ENCODE measurements at places on chromosomes 12 and 14.

GRCh38 chr12:12606781-12607589 is 4.7 kb upstream of the CREBL2 start:
- DNase-seq: peak; percentile 34

- peak; percentile 38 for DNase-seq
These were observed 235.2 kb downstream of the PCNX1 start for GRCh38 chr14:71142375-71143038.

- DNase-seq: no peak
These were observed 100.5 kb downstream of the AEBP2 start for GRCh38 chr12:19539836-19540235.

GRCh38 chr14:38723959-38724358 is 379.1 kb downstream of the SEC23A start:
- DNase-seq: no peak

GRCh38 chr12:48998497-48999353 is 450 bp downstream of the DDN start:
- peak; percentile 74 for DNase-seq

DNA sequence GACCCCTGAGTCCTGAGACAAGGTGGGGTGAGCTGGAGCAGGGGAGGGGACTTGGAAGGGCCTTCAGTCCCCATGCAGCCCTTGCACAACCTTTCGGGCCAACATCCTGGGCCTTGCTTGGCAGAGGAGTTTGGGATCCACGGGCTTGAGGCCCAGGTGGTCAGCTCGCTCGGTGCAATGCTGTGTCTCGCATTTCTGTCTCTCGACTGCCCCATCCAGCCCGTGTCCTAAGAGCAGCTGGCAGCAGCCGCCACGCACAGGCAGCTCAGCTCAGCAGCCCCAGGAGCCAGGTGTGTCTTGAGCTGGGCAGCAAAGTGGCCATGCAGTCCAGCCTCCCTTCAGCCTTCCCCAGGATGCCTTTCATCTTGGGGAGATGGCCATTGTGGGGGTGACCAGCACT is 10.8 kb downstream of the PACS2 start:
- no peak for DNase-seq

GRCh38 chr14:66009089-66009488 is 477.1 kb upstream of the CCDC196 start:
- no peak for DNase-seq

GRCh38 chr12:95996034-95996658 is at the start of gene HAL:
Gene HAL, minus strand, starts transcription at chr12:95996344. Its CDS starts 434 bp downstream, at chr12:95995910.
- DNase-seq: no peak

- DNase-seq: no peak
These were observed 825 bp downstream of the DHH start for GRCh38 chr12:49093792-49094159.

DNA sequence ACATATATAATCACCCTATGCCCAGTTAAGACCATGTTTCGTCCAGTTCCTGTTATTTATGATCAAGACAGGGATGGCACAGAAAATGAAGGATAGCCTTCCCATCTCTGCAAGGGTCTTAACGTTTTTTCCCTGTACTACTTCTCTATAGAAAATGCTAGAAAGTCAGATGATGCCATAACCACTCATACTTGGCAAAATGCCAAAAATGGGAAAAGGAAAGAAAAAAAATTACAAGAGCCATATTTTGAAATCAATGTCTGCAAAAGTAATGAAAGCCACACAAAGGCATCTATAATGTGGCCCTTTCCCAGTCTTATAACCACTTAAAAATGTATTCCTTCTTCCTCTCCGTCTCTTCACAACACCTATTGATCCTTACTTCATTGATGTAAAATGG is 1.8 kb upstream of the MYL6B start:
- peak; percentile 23 for DNase-seq

GRCh38 chr14:51160871-51161270 is 66.0 kb upstream of the TRIM9 start:
- no peak for DNase-seq

DNA sequence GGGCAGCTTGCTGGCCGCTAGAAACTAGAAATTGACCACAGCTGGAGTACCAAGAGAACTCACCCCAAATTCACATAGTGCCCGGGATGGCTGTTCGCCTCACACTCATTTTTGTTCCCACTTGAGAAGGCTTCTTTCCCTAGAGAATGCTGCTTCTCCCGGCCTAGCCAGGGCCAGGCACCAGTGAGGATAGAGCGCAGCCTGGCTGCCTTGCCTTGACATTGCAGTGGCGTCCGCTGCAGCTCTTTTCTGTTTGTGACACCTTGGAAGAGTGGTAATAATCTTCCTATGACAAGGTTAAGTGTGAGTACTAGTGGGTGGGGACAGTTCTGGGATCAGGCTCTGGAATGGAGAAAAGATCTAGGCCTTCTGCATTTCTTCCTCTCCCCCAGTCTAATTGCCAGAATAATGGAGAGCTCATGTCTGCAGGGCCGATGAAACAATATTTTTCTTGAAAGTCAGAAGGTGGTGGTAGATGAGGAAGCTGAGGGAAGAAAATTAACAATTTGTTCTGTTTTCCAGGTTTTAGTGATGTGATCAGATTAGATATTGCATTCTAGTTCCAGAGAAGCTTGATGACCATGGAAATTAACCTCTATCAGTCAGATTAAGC is 3.7 kb downstream of the TMEM253 start:
- peak; percentile 62 for DNase-seq

DNA sequence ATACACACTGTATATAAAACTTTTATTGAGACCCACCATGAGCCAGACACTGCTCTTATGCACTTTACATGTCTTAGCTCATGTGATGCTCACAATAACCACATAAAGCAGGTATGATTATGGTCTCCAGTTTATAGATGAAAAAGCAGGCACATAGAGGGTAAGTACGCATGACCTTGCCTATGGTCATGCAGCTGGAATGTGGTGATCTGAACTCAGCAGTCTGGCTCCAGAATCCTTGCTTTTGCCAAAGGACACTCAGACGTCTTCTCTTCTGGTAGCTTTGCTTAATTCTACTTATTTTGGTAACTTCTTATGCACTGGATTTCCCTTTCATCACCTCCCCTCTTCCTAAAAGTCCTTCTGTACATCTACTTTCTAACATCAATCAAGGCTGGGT is 103.3 kb upstream of the CRY1 start:
- no peak for DNase-seq

GRCh38 chr14:90087433-90087832 is 25.6 kb downstream of the KCNK13 start:
- DNase-seq: peak; percentile 14

- peak; percentile 3 for DNase-seq
These were observed 445.6 kb upstream of the MIS18BP1 start for GRCh38 chr14:45698462-45699134.

DNA sequence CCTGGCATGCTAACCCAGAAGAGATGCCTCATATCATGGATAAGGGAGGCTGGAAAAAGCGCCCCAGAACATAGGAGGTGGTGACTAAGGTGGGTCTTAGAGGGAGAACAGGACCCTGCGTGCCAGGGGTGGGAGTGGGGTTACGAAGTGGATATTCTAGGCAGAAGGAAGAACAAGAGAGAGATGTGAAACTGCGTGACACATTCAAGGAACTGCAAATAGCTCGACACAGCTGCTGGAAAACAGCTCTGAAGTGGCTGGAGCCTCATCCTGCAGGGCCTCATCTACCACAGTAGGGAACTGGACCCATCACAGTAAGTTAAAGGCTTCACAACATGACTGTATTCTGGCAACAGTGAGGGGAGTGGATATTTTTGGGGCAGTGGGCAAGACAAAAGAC is 61.1 kb downstream of the RNF34 start:
- DNase-seq: no peak

GRCh38 chr12:125434936-125435443 is 369.8 kb downstream of the AACS start:
- DNase-seq: no peak

GRCh38 chr12:52036587-52037171 is 14.6 kb upstream of the NR4A1 start:
- DNase-seq: peak; percentile 93
